ENCODE measurements at places on chromosomes 6 and 20.

- no peak for DNase-seq
Measured at GRCh38 chr6:137323860-137324259, 104.7 kb upstream of the IFNGR1 start.

DNA sequence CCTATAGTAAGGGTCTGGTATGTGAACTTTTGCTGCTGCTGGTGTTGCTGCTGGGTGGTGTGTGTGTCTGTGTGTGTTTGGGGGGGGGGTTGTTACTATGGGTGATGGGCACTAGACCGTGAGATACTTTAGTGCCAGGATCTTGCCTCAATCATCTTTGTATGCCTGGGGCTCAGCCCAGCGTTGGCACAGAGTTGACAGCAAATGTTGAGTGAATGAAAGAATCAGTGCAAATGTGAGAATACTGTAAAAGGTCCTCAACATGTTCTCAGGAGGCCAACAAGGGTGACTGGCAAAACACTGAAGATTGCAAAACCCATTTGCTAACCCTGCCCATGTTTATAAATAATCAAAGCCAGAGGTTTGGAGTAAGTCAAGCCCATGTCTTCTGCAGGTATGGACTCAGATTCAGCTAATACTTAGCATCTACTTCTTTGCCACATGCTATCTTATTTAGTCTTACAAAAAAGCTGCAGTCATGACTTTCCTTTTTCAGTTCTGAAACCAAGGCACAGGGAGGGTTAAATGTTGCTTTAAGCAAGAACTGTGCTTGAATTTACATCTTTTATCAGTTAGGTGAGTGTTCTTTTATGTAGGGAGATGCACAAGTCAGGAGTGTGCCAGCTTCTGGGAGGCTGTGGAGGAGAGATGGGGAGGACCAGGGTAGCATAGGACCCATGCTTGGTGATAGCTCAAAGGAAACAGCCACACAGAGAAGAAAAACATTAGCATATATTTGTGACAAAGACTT lies 125.3 kb upstream of the SPACA1 start:
- no peak for DNase-seq

GRCh38 chr6:57302477-57302876 lies 15.0 kb upstream of the PRIM2 start:
- DNase-seq: no peak

DNA sequence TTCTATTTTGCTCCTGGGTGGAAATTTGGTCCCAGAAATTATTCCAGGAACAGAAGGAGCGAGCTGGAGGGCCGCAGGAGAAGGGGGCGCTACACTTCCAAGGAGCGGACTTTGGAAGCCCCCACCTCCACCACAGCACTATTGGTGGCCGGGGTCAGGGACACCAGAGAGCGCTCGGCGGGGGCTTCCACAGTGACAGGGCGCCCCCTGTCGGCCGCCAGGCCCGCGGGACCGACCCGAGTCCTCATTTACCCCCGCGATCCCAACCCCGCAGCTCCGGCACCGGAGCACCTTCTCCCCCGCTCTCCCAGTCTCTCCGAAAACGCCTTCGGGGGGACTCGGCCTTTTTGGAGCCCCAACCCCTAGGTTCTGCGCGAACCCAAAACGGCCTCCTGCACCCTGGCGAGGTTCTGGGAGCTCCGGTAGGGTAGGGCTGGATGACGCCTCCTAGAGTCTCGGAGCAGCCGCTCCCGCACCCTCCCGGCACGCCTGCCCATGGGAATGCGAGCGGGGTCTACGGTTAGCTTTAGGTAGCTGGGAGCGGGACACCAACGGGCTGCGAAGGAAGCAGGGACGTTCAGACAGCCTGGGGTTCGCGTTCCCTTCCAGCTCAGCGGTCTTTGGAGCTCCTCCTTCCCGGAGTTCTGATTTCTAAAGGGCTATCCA lies 2.4 kb upstream of the FOXA2 start:
- DNase-seq: no peak

- DNase-seq: peak; percentile 53
Measured at GRCh38 chr6:134911547-134911946, 38.4 kb downstream of the ALDH8A1 start.

DNA sequence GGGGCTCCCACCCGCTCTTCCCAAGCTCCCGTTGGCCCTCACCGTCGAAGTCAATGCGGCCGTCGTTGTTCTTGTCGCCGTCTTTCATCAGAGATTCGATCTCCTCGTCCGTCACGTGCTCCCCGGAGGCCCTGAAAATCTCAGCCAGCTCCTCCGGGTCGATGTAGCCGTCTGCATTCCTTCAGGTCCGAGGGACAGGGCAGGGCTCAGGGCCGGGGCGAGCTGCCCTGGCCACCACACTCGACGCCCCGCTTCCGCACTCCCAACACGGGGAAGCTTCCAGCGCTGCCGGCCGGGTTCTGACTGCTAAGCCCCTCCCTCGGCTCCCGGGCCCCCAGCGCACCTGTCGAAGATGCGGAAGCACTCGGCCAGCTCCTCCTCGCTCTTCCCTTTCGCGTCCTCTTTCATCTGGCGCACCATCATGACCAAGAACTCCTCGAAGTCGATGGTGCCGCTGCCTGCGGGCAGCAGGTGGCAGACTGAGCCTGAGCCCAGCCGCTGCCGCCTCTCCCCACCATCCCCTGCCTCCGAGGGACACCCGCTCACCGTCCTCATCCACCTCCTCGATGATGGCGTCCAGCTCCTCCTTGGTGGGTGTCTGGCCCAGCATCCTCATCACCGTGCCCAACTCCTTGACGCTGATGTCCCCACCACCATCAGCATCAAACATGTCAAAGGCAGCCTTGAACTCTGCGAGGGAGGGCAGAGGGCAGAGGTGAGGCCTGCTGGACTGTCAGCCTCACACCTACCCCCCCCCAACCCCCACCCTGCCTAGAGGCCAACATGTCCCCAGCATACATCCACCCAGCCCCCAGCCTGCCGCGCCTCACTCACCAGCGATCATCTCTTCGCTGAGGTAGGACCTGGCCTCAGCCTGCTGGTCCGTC lies 2.9 kb downstream of the TNNC2 start:
- DNase-seq: no peak

DNA sequence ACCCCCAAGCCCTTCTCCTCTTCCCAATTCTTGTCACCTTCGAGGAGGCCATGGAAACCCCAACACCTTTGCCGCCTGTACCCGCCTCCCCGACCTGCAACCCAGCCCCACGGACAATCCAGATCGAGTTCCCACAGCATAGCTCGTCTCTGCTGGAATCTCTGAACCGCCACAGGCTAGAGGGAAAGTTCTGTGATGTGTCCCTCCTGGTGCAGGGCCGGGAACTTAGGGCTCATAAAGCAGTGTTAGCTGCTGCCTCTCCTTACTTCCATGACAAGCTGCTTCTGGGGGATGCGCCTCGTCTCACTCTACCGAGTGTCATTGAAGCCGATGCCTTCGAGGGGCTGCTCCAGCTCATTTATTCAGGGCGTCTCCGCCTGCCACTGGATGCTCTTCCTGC lies 675 bp downstream of the ZBTB9 start:
- DNase-seq: no peak

DNA sequence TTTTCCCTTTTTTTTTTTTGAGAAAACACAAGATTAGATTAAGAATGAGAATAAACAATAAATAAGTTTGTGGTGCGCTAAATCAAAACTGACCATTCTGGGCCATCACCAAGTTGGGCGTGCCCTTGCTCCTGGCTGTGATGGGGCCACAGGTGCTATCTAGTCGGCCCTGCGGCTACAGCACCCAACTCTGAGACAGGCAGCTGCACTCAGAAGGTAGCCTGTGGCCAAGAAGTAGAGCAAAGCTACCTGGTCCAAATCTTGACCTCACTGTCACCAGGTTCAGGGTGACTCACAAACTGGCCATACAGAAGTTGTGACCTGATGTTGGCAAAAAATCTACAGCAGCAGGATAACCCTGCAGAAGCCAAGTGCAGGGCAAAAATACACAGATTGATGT lies 3.4 kb downstream of the TXNDC5 start:
- no peak for DNase-seq

DNA sequence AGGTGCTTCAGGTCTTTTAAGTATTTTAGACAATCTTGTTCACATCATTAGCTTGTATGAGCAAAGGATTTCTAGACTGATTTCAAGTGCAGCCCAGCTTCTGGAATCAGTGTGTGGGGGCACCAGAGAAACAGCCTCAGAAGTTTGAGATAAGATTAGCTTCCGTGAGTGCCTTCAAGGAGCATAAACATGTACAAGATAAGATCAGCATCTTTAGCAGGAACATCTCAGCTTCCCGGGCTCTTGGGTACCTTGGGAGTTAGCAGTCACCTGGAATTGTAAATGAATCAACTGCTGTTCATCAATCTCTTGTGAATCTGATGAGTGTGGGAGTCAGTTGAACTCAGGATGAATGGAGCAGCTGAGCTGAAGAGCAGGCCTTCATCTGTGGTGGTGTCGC lies 12.0 kb upstream of the CITED2 start:
- no peak for DNase-seq

DNA sequence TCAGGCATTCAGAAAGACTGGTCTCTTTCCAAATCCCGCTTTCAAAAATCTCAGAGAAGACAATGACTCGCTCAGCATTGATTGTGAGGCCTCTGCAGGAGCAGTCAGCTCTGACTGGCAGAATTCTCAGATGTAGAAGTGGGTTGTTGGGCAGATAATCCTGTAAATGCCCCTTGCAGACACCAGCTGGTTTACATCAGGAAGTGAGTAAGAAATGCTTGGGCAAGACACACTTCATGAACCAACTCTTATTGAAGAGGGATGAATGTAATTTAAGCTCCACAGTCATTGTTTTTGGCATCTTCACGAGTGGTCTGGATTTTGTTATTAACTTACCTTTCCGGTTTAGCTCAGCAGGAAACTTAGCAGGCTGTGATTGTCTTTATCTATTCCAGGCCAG lies 166.6 kb downstream of the PLCB4 start:
- peak; percentile 23 for DNase-seq

DNA sequence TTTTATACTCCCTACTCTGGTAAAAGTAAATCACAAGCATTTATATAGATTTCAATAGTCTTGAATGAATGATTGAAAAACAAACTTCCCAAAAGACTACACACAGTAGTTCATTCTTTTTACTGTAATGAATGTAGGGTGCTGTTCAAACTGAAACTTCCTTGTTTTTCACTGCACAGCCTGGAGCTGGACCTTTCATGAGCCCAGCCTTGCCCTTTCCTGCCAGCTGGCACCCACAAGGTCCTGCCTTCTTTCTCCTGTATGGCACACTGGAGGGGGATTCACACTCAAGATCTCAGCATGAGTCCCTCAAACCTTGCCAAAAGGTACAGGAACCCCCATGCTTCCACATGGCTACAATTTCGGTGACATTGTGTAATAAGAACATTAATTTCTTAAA lies 50.9 kb downstream of the COL12A1 start:
- no peak for DNase-seq

DNA sequence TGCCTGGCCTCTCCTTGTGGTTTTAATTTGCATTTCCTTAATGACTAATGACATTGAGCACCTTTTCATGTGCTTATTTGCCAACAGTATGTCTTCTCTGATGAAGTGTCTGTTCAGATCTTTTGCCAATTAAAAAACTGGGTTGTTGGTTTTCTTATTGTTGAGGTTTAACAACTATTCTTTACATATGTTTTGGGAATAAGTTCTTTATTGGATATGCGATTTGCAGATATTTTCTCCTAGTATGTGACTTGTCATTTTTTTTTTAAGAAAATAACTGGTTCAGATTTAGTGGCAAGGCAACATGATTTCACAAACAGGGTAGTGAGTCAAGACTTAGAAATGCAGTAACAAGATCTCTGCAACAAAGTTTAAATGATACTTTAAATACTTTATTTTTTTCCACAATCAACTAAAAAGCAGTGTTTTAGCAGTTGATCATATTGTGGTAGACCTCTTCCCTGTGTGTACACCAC lies 67.8 kb downstream of the TIAM2 start:
- peak; percentile 43 for DNase-seq

DNA sequence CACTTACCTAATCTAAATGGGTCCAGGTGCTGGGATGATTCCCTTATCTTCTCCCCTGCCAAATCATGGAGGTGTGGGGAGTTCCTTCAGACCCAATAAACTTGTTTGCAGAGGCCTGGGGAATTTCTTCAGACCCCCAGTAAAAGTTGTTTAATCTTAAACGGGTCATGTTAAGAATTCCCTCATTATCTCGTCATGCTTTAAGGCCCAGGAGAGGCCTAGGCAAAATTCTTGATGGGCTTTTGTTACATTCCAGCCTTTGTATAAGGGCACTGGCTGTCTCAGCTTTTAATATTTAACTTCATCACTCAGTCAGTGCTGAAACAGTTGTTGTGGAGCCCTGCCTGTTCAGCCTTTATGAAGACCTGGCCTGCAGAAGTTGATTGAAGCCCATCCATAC lies 11.0 kb upstream of the SLC35B3 start:
- DNase-seq: no peak

- no peak for DNase-seq
Measured at GRCh38 chr6:74249658-74250057, 553.7 kb downstream of the CD109 start.

- DNase-seq: no peak
Measured at GRCh38 chr20:48928832-48929725, 7.6 kb downstream of the ARFGEF2 start.

DNA sequence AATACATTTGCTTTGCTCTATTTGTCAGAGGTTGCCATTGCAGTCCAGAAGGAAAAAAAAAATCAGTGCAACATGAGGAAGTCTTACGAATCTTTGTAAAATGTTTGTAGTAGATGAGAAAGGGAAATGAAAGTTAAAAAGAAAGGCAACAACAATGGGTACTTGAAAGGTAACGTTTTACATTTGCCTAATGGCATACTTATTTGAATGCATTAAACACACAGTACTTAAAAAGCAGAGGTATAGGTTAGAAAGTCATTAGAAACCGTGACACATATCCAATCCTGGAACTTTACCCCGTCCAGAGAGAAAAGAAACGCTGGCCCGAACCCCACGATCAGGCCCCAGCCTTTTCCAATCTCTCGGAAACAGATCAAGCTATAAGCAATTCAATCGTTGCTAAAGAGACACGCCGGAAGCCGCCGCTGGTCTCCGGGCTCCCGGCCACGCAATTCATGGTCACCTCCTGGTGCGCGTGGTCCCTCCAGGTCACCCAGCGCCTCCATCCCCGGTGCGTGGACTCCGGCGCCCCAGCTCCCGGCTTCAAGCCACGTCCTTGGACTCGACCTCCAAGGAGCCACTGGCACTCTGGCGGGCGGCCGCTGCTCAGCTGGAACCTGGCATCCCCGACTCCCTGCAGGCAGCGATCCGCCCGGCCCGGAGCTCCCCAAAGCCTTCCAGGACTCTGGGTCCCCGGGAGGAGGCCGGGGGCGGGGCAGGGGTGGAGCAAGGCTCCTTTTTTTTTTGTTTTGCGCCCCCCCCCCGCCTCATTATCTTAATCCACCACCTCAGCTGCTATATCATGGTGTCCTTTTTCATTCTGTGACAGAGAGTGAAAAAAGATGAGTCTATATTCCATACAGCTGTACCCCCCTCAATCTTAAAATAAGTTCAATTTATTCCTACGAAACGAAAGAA lies at the start of gene SLC18B1:
Gene SLC18B1, minus strand, starts transcription at position 687 of the 918 bp plus-strand sequence. Its CDS starts 181 bp downstream, at position 506.
- DNase-seq: peak; percentile 62

DNA sequence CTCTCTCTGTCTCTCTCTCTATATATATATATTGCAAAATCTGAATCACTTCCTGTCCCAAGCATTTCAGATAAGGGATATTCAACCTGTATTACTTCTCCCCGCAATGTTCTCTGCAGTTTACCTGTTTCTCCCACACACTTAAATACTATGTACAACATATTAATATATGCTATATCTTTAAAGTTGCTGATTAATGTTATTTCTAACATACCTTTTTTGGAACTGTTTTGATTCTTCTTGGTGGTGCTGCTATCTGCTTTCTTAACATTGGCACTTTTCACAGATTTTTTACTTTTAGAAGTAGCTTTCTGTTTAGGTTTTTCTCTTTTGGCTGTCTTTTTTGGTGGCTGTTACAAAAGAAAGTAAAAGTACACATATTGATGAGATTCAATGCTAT lies 27.2 kb downstream of the DEK start:
- no peak for DNase-seq

- no peak for DNase-seq
Measured at GRCh38 chr6:45933855-45934254, 81.8 kb downstream of the CLIC5 start.
